ENCODE measurements at places on chromosomes 12 and 14.

DNA sequence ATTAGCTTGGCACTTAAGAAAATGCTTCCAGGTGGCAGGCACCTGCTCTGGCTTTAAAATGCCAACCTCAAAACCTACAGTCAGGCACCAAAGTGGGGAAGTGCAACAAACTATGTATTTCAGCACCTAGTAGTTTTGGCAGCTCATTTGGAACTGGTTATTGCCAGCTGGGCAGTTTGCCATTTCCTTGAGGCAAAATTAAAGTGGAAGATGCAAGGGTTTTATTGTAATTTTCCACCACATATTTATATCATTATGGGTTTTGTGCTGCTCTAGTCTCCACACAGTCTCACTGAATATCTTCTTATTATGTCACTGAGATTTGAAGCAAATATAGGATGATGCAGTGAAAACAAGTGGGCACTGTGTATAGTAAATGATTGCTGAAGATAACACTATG, 117.0 kb downstream of the PRKD1 start:
- no peak for DNase-seq

- no peak for DNase-seq
Measured at GRCh38 chr12:4448371-4448940, 2.8 kb upstream of the FGF6 start.

GRCh38 chr14:66137081-66137480, 349.1 kb upstream of the CCDC196 start:
- DNase-seq = no peak

DNA sequence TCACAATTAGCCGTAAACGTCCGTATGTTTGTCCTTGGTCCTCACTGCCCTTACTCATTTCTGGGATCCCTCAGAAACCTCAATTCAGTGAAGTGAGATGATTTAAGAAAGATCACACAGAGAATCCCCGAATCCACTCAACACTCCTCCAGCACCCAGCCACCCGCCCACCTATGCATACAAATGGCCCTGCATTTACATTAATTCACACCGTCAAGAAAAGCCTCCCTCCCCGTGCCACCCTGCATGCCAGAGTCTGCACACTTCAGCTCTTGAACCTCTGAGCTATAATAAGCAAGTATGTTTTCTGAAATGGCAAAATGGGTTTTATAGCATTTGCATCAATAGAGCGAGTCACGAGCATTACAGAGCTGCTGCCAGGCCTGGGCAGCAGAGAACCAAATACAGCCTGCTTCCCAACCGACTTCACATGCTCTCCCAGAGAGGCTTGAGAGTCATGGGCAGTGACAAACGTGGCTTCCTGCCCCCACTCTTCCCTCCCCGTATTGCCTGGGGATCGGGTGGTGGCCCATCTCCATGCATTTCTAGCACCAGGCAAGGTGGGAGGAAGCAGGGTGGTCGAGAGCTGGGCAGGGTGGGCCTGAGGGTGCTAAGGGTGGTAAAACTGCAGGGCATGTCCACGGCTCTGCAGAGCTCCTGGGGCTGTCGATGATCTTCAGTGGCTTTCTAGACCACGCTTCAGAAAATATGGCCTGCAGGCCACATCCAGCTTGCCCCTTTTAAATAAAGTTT, 177.6 kb downstream of the RIMBP2 start:
- DNase-seq = no peak

DNA sequence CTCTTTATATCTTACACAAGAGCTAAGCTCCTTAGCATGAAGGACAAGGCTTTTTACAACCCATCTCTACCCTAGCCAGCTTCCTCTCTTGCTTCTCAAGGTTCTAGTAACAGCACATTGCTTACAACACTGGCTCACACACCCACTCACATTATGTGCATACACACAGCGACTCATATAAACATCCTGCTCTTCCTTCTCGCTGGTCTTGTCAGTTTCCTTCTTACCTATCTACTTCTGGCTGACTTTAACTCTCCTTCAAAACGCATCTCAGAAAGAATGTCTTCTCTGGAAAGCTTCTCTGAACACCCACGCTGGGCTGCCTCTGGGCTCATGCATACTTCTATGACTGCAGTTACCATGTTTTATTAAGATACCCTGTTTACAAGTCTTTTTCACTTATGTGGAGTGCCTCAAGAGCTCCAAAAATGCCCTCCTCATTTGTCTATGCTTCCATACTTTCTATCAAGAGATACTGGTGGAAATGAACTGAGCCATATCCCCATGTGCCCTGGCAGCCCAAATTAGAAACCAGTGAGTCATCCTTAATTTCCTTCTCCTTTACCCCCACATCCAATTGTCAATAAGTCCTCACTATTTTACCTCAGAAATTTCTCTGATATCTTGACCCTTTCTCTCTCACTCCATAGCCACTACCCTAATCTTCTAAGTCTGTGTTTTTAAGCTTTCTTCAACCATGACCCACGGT, 126.9 kb upstream of the KRAS start:
- DNase-seq = no peak

GRCh38 chr12:74889563-74890236, 319.9 kb downstream of the KCNC2 start:
- DNase-seq = no peak

All from CD4-positive, CD25-positive, alpha-beta regulatory T cell (primary cell).